Activated naive CD8-positive, alpha-beta T cell treated with anti-CD3 and anti-CD28 coated beads, Interleukin-2, amount 50 U/mL, for 16 hours (primary cell): ENCODE measurements at places on chromosomes 13 and 19.
A peak's percentile ranks its signal among the peaks of the same experiment; 100 is the strongest.

DNA sequence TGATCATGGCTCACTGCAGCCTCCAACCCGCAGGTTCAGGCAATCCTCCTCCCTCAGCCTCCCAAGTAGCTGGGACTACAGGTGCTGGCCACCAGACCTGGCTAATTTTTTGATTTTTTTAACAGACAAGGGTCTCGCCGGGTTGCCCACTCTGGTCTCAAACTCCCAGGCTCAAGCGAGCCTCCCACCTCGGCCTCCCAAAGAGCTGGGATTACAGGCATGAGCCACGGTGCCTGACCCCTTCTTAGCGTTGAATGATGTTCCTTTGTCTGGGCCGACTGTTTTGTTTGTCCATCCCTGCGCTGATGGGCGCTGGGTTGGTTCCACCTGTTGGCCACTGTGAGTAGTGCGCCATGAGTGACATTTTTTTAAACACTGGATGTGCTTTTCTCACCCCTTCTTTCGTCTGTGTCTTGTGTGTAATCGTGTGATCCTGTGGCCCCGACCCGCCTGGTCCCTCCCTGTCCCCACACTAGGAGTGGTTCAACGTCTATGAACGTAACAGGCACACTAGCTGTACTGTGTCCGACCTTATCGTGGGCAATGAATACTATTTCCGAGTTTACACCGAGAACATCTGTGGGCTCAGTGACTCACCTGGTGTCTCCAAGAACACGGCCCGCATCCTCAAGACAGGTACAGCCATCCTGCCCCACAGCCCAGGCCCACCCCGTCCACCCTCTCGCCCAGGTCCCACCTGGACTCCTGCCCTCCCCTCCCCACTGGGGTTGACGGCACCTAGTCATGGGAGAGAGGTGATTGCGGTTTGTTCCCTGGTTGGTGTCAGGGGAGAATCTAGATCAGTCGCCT, 15.0 kb upstream of the EMC10 start:
- peak; percentile 19 for DNase-seq

- no peak for DNase-seq
These were observed 21.0 kb downstream of the CCDC8 start for GRCh38 chr19:46392252-46392801.

GRCh38 chr19:19460761-19461265, 54.5 kb downstream of the TSSK6 start:
- DNase-seq = peak; percentile 29

DNA sequence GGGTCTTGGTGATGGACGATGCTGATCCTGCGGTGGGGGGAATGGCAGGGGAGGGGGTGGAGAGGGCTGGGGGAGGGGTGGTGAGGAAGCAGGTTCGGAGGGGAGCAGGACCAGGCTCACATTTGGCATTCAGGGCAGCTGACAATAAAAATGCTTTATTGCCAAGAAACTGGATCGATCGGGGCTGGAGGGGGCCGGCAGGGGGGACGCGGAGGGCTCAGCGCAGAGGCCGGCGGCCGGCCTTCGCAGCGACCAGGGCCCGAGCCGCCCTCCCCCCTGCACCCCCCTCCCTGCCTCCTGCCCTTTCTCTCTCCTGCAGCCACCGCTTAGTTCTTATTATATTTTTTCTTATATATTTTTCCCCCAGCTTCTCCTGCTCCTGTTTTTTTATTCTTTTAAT, 18.1 kb upstream of the POU2F2 start:
- no peak for DNase-seq

DNA sequence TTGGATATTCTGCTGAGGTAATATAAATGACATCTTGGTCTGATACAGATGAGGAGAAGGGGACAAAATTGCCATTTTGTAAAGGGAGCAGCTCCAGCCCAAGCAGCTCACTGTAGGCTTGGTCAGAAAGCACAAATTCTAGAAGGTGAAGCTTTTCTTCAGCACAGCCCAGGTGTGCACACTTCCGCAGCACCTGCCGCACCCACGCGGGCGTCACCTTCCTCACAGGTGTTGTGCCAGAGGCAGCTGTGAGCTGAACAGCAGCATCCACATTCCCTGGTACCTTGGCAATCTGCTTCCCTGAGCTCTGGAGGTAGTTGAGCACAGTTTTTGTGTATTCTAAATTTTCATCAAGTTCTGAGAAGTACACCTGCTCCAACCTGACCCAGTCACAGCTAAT, 79.0 kb downstream of the SACS start:
- DNase-seq = no peak

DNA sequence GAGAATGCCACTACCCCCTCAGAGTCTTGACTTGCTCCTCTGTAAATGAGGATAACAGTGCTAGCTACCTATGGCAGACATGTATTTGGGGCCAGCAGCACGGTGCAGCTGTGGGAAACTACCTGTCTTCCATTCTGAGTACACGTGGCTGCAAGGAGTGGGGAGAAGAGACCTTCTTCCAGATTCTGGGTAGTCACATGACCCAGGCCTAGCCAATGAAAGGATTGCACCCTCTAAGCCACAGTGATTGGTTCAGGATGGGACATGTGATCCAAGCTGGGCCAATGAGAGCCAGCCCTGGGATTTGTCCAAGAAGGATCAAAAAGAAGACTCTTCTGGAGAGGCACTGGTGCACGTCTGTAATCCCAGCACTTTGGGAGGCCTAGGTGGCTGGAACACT, 5.5 kb downstream of the ZNRF4 start:
- no peak for DNase-seq

DNA sequence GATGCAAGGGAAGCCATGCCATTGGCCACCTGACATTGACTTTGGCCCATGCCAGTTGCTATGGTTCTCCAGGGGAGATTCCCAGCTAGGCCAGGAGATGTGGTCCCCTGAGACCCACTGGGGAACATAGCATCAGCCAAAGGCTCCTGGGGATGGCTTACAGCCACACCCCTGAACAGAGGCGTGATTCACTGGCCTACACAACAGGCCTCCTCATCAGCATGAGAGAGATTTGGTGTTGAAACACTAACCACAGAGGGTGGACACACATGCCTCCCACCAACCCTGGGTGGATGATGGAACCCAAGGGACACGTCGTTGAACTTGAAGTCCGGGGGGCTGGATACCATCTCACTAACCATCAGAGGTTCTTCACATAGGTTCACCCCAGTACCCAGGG, 14.4 kb downstream of the IQCN start:
- DNase-seq = no peak

DNA sequence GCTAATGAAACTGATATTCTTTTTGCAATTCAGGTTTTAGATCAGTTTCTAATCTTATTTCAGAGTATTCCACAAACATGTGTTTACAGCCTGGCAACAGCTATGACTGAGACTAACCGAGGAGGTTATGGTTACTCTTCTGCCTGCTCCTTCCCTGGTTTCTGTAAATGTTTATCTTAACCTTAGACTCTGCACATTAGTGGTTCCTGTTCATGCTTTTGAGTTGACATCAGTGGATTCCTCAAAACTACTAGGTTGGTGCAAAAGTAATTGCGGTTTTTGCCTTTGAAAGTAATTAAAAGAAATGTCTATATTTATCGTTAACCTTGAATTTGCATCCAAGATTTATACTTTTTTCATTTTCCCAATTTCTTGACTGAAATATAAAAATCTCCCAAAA, 237.0 kb upstream of the TSHZ3 start:
- no peak for DNase-seq

- DNase-seq = no peak
These were observed 1.3 kb downstream of the FARP1 start for GRCh38 chr13:98144027-98144741.

DNA sequence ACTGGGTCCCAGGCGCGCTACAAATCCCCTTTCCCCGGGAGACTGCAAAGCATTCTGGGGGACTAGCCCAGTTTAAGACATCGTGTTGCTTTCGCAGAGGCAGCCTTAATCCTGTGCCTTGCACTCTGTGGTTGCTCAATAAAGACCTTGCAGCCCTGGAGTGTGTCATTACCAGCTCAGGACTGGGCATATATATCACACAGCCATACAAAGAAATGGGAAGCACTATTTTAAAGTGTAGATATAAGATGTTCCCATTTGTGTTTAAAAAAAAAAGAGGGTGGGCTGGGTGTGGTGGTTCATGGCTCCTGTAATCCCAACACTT, 11.1 kb downstream of the NAPA start:
- no peak for DNase-seq

GRCh38 chr19:18800079-18800478, 9.0 kb upstream of the COMP start:
- DNase-seq = no peak

GRCh38 chr19:54883228-54883627, 9.2 kb downstream of the FCAR start:
- DNase-seq = no peak

DNA sequence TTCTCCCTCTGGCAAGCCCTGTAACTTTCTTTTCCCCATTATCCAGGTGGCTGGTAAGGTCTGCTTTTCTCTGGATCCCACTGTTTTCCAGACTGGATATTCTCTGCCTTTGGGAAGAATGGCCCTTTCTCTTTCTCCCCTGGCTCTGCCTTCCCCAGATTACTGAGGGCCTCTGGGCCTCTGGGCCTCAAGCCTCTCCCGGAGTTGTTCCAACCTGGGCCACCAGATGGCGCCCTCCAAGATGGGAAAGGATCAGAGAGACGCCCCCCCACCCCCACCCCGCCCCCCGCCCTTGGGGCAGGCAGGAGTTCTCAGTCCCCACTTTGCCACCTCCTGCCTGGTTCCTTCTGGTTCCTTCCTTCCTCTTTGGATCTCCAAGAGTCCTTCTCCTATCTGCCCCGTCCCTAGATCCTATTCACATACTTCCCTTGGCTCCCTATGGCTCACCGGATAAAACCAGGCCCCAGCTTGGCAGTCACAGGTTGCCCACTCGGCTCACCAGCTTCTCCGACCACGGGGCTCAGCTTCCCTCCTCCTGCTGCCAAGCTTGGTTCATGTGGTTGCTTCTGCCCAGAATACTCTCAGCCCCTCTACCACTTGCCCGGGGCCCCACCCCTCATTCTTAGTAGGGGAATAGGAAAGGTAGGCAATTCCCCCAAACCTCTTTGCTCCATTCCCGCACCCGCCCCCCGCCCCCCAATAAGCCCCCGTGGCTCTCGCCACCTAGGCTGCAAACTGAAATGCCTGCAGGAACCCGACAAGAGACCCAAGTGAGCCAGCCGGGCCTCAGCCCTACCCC, 13.1 kb downstream of the EPS8L1 start:
- peak; percentile 66 for DNase-seq

DNA sequence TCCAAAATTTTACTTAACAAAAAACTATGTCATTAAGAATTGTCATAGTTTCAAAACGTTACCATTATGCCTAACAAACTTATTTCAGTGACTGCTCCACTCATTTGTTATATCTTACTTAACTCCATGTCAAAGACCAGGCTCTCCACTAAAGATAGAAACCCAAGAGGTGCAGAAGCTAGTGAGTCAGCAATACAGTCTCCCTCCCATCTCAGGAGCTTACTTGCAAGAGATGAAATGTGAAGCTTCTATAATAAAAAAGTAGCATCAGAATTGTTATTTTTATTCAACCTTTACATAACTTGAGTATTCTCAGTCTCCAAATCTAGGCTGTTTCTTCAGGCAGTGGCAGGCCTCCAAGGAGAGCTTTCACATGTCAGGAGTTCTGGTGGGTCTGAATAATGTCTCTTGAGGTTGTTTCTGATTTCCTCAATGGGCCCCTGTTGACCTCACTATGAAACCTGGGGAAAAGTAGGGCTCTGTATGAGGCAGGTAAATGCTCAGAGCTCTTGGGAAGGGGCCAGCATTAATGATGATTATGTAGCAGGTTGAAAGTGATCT, 242.0 kb downstream of the NDFIP2 start:
- DNase-seq = no peak

DNA sequence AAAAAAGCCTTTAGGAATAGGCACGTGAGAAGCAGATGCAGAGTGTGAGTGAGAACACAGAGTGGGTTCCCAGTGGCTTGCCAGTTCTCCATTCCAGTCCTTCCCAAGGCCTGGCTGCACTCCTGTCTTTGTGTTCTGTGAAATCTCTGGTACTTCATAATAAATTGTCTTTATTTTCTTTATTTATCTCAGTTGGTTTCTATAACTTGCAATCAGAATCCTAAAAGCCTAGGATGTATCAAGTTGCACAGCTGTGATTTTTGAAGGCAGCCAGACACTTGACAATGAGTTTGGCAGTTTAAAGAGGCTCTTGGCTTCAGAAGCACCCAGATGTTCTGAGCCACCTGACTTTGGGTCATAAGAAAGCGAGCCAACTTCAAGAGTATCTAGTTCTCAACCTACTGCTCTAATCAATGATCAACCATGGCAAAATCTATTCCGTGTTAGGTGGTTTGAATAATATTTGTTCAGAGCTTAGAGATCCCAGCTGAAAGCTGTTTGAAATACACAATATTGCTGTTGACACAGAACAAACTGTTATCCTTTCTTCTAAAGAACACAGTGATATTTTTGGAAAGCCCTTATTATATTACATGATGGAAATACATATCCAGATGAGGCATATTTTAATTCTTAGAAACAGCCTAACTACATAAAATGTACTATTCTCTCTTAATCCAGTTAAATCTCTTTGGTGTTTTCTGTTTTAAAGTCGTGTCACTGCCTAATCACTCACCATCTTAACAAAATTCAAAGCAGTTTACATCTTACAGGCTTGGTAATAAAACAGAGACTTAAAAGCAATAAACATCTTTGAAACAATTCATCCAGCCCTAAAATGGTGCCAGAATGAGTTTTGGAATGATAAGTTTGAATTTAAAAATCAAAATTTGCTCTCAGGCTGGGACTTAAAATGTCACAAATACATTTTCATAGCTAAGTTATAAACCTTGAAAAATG, 483.0 kb upstream of the NBEA start:
- DNase-seq = no peak

DNA sequence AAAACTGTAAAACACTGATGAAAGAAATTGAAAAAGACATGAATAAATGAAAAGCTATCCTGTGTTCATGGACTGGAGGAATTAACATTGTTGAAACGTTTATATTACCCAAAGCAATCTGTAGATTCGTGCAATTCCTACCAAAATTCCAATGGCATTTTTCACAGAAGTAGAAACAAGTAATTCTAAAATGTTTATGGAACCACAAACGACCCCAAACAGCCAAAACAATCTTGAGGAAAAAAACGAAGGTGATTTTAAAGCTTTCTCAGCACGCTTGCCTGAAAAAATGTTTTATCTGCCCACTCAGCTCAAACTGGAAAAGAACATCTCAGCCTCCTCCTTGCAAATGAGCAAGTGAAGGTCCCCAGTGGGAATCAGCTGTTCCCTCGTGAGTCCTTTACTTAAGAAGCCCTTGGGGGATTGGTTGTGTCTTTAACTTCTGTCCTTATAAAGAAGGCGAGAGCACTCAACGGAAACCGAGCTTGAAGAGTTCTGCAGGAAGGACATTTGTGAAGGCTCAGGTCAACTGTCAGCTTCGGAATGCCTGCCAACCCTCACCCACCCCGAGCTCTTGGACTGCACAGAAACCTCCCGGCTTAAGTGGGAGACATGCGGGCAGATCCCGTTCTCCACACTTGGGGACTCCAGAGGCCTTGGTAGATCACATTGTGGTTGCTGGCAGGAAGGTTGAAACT, 256.0 kb upstream of the IRS2 start:
- DNase-seq = no peak

- no peak for DNase-seq
These were observed 19.5 kb downstream of the RASA3 start for GRCh38 chr13:114112826-114113322.

DNA sequence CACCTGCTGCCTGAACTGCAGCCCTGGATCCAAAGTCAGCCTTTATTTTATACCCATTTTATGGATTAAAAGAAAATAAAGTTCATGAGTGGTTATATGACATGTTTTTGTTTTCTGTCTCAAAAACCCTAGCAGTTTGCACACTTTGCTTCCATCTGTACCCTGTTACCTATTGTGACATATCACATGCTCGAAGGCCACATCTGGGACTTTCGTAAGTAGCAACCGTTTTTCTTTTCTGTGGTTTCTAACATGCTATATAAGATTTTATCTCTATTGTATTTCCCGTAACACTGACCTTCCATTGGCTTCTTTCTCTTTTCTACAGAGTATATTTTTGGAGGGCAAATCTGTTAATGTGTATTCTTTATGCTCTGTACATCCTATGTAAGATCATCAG, 1007.2 kb downstream of the PCDH9 start:
- no peak for DNase-seq
